ACHN (cell line): ENCODE measurements at places on chromosomes 16 and 17.
A peak's percentile ranks its signal among the peaks of the same experiment; 100 is the strongest.

DNA sequence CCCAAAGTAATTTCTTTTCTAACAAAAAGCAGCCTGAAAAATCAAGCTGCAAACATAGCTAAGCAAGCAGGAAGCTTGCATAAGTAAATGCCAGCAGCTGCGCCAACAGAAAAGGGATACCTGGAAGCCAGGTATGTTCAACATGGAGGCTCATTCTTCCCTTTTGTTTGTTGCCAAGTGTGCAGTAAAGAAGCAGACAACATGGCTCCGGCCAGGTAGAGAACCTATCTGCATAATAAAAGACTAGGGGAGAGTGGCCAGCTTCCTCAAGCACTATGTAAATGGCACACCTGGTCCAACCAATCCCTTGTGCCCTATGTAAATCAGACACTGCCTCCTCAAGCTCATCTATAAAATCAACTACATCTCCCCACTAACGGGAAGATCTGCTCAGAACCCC lies 1407.0 kb downstream of the CDH11 start:
- DNase-seq, result no peak

DNA sequence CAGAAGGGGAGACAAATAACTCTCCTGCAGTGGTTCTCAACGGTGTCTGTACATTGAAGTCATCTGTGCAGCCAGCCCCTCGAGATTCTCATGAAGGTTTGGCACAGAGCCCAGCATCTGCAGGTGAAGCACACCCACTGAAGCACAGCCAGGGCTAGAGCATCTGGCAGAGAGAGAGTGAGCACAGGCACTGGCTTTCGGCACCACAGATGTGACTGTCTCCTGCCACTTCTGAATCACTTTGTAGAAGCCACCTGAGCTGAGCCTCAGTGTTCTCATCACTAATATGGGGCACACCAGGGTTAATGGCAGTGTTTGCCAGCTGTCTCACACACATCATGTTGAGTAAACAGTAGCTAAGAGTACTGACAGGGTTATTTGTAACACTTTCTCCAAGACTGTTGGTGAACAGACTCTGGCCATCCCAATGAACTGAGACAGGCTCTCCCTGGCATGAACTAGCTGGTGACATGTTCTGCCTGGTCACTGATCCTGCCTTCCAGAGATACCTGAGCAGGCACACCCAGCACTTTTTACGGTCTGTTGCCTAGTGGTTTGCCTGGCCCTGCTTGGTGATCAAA lies 10.9 kb downstream of the HSPB9 start:
- DNase-seq, result peak; percentile 31

DNA sequence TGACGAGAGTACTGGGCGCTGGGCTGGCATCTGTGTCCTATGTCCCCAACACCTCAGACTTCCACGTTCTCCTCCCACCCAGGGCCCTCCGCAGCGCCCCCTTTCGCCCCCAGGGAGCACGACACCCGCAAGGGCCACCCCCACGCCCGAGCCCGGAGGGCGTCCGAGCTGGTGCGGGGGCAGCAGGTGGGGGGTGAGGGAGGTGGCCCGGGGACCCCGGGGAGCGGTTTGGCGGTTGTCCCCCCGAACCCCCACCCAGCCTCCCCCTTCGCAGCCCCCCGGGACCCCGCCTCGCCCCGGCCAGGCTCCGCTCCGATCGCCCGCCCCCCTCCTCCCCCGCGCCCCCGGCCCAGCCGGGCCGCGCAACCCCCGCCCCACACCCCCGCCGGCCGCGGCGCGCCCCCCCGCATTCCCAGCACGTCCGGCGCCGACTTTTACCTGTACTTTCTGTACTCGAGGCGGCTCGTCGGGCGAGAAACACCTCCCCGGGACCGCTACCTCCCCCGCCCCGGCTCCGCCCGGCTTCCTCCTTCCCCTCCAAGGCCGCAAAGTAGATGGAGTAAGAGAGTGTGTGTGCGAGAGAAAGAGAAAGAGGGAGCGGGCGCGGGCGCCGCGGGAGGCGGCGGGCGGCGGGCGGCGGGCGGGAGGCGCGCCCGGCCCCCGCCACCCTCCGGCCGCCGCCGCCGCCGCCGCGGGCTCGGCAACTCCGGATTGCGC lies 901 bp downstream of the CDYL2 start:
- DNase-seq, result peak; percentile 62

GRCh38 chr16:20614186-20615141 lies 38.3 kb upstream of the ACSM2B start:
- no peak for DNase-seq

DNA sequence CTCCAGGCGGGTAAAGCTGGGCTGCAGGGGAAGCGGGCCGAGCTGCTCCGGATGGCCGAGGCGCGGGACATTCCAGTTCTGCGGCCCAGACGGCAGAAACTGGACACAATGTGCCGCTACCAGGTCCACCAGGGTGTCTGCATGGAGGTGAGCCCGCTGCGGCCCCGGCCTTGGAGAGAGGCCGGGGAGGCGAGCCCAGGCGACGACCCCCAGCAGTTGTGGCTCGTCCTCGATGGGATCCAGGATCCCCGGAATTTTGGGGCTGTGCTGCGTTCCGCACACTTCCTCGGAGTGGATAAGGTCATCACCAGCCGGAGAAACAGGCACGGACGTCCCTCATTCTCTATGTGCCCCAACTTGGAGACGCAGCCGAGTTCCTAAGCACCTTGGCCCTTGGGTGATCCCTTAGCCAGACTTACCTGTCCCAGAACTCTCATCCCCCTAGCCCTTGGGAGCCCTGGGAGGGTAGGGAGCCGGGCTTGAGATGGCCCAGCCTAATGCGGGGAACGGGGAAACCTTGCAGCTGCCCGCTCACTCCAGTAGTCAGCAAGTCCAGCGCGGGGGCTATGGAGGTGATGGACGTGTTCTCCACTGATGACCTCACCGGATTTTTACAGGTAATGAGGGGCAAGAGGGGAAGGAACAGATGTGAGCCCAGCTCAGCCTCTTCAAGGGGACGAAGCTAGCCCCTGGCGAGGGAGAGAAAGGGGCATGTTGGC lies 806 bp downstream of the MRM1 start:
- DNase-seq, result peak; percentile 31

DNA sequence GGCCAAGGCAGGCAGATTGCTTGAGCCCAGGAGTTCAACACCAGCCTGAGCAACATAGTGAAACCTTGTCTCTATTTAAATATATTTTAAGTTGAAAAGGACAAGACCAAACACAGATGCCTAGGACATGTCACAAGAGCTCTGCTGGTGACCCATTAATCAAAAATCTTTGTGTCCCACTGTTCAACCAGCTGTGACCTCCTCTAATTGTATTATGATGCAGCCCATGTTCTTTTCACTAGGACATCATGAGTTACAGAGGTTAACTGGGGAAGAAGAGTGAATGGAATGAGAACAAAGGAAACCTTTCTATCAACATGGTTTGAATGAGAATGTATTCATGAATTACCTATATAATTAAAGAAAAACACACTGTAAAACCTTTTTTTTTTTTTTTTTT lies 7.0 kb downstream of the EFTUD2 start:
- DNase-seq, result no peak

DNA sequence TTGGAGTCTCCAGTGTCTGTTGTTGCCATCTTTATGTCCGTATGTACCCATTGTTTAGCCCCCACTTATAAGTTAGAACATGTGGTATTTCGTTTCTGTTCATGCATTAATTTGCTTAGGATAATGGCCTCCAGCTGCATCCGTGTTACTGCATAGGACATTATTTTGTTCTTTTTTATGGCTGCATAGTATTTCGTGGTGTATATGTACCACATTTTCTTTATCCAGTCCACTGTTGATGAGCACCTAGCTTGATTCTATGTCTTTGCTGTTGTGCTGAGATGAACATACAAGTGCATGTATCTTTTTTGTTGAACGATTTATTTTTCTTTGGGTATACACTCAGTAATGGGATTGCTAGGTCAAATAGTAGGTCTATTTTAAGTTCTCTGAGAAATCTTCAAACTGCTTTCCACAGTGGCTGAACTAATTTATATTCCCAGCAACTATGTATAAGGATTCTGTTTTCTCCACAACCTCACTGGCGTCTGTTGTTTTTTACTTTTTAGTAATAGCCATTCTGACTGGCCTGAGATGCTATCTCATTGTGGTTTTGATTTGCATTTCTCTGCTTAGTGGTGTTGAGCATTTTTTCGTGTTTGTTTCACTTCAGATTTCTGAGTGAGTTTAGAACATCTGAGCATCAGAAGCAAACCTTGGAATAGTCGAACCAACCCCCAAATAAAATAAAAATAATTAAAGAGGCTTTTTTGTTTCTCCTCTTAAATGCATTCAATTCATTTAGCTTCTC lies 304.7 kb downstream of the ZFHX3 start:
- no peak for DNase-seq

DNA sequence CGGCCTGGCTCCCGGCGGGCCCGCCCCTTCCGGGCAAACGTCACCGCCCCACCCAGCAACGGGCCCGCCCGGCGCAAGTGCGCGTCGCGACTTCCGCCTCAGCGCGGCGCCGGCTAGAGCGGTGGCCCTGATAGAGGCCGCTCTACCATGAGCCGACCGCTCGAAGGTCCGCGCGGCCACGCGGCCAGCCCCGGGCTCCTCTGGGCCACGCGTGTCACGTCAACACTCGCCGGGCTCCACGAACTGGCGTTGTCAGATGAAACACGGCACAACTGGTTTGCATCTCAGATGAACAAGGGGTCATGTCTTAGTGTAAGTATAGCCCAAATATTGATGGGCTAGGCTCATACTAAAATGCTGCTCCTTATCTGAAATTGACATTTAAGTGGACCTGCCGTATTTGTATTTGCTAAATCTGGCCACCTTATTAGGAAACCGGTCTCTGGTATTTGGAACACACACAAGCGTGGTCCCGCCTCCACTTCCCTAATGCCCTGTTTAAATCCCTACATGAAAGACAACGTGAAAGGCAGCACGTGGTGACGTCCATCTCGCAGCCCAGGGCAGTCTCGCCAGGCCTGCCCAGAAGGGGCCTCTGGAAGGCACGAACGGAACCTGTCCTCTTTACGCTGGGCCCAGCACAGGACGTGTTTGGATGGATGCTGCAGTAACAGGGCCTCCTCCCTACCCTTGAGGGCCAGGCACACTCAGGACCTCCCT lies at the start of gene ZNF598:
ZNF598 (minus strand) TSS at position 31 of the 720 bp plus-strand sequence.
- peak; percentile 93 for DNase-seq

GRCh38 chr17:28549236-28550132 lies 2.9 kb downstream of the UNC119 start:
- DNase-seq, result no peak

DNA sequence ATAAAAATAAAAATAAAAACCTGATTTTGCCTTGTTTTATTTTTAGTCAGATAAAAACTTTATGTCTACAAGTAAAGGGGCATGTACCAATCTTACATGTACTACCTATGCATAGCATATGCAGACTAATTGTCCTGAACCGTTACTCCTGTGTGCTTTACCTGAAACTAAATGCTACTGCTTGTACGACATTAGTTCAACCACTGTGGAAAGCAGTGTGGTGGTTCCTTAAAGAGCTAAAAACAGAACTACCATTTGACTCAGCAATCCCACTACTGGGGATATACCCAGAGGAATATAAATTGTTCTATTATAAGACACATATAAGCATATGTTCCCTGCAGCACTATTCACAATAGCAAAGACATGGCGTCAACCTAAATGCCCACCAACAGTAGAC lies 426.0 kb upstream of the PMFBP1 start:
- DNase-seq, result no peak
